Left renal pelvis (tissue), 4 donors: ENCODE measurements at places on chromosomes 11 and 22. TPM values are rescaled to one million over a fixed set of nuclear protein-coding genes. Genes with fewer than 3 reads are reported as not detected.

DNA sequence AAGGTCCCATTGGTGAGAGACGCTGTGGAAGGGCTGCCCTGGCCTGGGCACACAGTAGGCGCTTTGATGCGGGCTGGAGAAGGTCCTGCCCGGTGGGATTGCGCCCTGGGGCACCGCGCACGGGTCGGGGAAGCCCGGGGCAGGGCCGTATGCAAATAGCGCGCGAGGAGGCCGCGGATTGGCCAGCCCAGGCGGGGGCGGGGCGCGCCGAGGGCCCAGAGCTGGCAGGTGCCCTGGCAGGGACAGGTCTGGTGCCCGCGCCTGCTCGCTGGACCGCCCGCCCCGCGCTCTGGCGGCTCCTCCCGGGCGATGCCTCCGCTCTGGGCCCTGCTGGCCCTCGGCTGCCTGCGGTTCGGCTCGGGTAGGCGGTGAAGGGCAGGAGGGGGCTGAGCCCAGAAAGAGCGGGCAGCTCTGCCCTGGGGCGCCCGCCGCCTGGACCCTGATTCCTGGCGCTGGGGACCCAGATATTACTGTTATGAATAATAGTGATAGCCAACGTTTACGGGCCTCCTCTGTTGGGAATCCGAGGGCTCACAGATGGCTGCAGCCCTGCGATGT lies at the start of gene UPK3A:
TSS of gene UPK3A (plus strand) at position 245 of the 558 bp plus-strand sequence. CDS start at position 310, 65 bp downstream.
- DNase-seq: no peak

DNA sequence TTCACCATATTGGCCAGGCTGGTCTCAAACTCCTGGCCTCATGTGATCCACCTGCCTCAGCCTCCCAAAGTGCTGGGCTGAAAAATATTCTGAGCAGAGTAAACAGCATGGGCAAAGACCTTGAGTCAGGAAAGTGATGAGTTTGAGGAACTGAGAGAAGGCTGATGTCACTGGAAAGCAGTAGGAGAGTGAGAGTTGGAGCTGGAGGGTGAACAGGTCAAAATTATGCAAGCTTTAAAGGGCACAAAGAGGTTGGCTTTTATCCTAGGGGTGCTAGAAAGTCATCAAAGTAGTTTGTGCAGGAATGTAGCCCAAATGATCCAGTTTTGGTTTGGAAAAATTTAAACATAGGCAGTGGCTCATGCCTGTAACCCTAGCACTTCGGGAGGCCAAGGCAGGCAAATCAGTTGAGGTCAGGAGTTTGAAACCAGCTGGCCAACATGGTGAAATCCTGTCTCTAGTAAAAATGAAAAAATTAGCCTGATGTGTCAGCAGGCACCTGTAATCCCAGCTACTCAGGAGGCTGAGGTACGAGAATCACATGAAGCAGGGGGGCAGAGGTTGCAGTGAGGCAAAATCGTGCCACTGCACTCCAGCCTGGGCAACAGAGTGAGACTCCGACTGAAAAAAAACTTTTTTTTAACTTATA lies 44.7 kb upstream of the CXCR5 start:
- DNase-seq: no peak

Gene P2RX6
- 1.1 TPM for polyA plus RNA-seq

GRCh38 chr11:11620921-11621572 lies 758 bp downstream of the GALNT18 start:
- DNase-seq: no peak

Gene SAA4
- not detected for polyA plus RNA-seq

- DNase-seq: no peak
These were observed 8.4 kb downstream of the CWC15 start for GRCh38 chr11:94964934-94965333.

Gene HBG2
- 2,073 TPM for polyA plus RNA-seq

GRCh38 chr22:48313175-48313830 lies 1514.4 kb downstream of the BRD1 start:
- DNase-seq: no peak

Gene TRIM51G
- not detected for polyA plus RNA-seq

Gene MMP7
- polyA plus RNA-seq: 31.0 TPM

Gene ZNF215
- 3.8 TPM for polyA plus RNA-seq

DNA sequence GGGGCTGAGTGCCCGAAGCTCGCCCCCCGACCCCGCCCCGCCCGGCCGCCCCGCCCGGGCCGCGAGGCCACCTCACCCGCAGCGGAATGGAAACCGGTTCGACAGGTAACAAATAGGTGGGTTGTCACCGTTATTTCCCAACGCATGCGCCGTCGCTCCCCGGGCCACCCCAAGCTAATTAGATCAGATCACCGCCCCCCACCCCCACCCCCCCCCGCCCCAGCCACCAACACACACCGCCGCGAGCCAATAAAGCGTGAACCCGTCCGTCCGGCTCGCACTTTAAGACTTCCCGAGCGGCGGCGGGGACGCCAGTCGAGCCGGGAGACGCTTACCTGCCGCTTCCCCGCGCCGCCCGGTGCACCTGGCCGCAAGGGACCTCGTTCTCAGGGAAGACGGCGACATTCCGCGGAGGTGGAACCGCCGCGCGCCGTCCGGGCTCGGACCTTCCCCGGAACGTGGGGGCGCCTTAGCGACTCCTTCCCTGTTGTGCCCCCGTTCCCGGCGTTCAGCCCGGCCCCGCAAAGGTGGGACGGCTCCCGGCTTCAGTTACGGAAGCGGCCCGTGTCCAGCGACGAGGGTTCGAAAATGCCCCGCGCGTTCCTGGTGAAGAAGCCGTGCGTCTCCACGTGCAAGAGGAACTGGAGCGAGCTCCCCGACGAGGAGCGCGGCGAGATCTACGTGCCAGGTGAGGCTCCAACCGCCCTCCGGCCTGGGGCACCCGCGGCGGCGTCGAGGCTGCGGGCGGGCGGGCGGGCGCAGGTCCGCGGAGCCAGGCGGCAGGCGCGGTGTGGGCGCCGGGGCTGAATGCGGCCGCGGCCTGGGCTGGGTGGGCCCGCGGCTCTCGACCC lies at the start of gene OVOL1:
TSS of gene OVOL1 (plus strand) at position 278 of the 851 bp plus-strand sequence. CDS start at position 589, 311 bp downstream.
- DNase-seq: no peak

DNA sequence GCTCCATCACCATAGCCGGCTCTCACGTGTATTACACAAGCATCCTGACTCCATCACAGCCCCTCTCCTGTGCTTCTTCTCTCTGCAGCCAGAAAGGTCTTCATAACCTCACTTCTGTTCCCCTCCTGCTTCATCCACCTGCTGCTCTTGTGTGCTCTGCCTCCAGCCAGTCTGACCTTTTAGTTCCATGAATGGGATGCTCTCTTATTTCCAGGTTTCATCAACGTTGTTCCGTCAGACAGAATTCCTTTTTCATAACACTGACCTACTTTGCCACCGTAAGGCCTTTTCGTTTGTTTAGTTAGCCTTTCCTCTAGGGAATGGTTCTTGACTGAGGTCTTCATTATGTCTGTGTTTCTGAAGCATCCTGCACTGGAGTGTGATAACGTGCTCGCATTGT lies 18.8 kb downstream of the GRAMD1B start:
- no peak for DNase-seq

DNA sequence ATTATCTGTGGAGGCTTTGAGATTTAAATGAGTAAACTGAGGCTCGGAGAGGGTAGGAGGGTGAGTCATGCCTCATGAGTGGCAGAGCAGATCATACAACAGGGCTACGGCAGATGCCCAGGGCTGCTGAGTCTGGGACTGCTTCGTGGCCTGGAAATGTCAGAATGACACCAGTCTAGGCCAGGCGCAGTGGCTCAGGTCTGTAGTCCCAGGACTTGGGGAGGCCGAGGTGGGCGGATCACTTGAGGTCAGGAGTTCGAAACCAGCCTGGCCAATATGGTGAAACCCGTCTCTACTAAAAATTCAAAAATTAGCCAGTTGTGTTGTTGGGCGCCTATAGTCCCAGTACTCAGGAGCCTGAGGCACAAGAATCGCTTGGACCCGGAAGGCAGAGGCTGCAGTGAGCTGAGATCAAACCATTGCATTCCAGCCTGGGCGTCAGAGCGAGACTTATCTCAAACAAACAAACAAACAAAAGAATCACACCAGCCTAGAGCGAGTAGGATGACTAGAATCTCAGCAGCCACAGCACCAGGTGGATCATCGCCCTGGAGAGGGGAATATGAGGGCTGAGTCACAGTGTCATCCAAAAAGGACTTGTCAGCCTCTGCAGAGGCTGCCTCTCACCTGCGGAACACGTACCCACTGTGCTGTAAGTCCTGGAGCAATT lies 48.6 kb upstream of the ADA2 start:
- no peak for DNase-seq

GRCh38 chr11:118443590-118444218 lies 7.4 kb downstream of the KMT2A start:
- no peak for DNase-seq

DNA sequence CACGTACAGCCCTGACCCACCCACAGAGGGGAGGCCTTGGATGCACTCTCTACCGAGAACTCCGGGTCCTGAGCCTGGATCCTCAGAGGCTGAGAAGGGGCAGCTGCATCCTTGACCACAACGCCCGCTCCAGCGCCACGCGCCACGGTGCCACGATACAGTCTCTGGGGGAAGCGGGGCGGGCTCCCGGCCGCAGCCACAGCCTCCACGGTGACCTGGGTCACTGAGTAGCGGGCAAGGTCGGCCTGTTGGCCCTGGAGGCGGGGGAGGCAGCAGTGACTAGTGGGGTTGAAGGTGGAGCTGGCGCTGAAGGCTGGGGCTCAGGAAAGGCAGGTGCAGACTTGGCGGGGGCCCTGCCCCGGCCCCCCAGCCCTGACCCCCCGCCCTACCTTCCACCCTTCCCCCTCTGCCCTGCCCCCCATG lies 3.9 kb upstream of the IRF7 start:
- no peak for DNase-seq

- peak; percentile 19 for DNase-seq
These were observed 337.8 kb downstream of the MIAT start for GRCh38 chr22:26995235-26995634.

DNA sequence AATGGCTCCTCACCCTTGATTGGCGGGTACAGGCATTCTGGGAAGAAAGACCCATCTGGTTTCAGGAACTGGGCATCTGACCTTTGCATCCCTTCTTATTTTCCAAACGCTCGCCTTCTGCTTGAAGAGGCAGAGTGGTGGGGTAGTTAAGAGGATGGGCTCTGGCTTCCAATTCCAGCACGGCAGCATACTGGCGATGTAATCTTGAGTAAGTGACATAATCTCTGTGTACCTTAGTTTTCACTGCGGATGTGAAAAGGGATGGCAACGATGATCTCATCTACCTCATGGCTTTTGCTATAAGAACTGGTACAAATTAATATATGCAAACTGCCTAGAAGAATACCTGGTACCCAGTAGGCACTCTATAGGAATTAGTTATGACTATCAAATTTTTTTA lies 10.0 kb upstream of the TIMP3 start:
- no peak for DNase-seq

Gene HSPB2
- 1.9 TPM for polyA plus RNA-seq

DNA sequence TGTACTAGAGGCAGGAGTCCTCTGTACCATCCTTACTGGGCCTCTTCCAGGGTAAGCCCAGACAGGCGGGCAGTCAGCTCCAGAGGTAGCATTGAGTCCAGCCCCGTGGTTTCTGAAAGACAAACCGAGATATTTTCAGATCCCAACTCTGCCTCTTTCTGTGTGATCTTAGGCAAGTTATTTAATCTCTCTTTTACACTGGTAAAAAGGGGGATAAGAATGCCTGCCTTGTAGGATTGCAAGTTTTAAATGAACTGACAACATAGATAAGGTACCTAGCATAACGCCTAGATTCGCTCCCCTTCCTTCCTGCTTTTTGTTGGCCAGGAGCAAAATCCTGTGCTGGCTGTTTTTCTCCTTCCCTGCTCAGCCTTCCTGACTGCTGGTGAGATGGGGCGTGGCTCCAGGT lies 56.4 kb upstream of the NNMT start:
- no peak for DNase-seq

GRCh38 chr11:1739576-1739975 lies 10.8 kb downstream of the IFITM10 start:
- no peak for DNase-seq

- DNase-seq: no peak
These were observed 125.5 kb upstream of the SERPIND1 start for GRCh38 chr22:20648306-20648903.

Gene INSC
- 0.82 TPM for polyA plus RNA-seq

Gene KCNC1
- 0.60 TPM for polyA plus RNA-seq
